ENCODE measurements at places on chromosomes 1 and 21.

GRCh38 chr1:237171454-237172117 is 129.6 kb downstream of the RYR2 start:
- no peak for DNase-seq

DNA sequence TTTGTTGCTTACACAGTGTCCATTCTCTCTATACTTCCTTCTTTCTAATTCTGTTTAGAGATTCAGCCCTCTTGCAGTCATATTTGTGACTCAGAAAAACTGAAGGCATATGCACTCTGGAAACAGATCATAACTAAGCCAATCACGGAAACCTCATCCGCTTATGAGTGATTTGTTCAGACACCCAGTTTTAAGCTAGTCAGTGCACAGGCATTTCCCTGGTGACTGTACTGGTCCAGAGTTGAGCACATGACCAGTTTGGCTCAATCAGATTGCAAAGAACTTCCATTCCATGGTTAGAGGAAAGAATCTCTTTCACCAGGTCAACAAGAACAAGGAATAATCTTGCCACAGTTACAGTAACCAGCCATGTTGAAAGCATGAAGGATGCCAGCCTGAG is 69.2 kb upstream of the SGIP1 start:
- DNase-seq: no peak

DNA sequence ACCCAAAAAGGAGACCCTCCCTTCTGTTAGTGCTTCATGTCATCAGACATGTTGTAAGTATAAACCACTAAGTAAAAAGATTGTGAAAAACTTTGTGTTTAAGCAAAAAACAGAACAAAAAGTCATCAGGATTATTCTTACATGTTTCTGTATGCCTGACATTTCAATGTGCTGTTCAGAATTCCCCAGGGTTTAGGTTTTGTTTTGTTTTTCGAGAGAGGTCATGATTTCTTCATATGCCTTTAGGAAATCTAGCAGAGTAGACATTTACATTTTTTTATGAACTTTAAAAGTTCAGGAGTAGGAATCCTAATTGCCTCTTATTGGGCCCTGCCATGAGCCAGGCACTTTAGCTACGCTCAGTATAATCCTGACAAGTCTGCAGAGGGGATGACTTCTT is 85.3 kb downstream of the VPS13D start:
- no peak for DNase-seq

- no peak for DNase-seq
Observed at GRCh38 chr1:212594640-212595039, 13.9 kb upstream of the ATF3 start.
